ENCODE measurements at places on chromosomes 2 and 18.

- no peak for DNase-seq
Observed at GRCh38 chr2:66633631-66634030, 198.7 kb downstream of the MEIS1 start.

DNA sequence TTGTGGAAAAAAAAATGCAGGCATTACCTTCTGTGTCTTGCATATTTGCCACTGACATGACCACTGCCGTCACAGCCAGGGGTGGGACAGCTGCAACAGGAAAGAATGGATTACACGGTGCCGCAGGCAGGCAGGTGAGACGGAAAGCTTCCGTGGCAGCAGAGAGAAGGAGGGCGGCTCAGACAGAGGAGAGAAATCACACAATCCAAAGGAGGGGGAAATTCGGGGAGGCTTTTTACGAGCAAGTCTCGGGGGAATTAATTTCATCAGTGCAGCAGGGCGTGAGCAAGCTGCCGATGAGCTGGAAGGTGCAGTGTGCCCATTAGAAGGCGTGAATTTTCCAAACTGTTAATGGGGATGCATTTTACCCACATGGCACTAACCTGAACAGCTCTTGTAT lies 234.8 kb upstream of the PXDN start:
- no peak for DNase-seq

- no peak for DNase-seq
Observed at GRCh38 chr18:7626922-7627440, 59.9 kb downstream of the PTPRM start.

GRCh38 chr2:152354909-152355308 lies 19.9 kb downstream of the FMNL2 start:
- no peak for DNase-seq

DNA sequence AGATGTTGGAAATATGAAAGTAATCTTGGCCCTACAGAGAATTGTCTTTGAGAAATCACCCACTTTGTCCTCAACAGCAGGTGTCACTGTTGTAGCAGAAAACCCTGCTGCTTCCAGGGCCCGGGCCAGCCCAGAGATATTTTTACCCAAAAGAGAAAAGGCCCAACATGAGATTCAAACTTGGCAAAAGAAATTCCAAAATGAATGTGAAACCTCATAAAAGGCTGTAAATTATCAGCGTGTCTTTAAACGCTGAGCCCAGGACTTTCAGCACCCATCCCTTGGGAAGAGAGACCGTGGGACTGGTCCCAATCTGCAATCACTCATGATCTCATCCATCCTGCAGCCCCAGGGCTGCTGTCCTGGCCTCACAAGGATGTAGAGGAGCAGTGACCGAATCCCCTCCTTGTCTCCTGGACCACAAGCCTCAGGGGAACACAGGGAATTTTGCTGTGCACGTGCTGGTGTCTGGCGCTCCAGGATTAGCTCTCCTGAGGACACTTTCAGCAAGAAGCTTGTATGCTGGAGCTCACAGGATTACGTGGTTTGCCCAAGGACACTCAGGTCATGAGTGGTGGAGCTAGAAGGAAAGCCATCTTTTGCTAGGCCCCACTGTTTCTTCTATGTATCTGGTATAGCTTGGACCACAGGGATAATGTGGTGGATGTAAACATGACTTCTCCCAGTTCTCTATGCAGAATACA lies 202.1 kb downstream of the RNF144A start:
- DNase-seq: no peak

All from iPS DF 6.9 (cell line).